Esophagus squamous epithelium (tissue), 5 donors: ENCODE measurements at places on chromosomes 3 and 15. TPM values are rescaled to one million over a fixed set of nuclear protein-coding genes. Genes with fewer than 3 reads are reported as not detected.

DNA sequence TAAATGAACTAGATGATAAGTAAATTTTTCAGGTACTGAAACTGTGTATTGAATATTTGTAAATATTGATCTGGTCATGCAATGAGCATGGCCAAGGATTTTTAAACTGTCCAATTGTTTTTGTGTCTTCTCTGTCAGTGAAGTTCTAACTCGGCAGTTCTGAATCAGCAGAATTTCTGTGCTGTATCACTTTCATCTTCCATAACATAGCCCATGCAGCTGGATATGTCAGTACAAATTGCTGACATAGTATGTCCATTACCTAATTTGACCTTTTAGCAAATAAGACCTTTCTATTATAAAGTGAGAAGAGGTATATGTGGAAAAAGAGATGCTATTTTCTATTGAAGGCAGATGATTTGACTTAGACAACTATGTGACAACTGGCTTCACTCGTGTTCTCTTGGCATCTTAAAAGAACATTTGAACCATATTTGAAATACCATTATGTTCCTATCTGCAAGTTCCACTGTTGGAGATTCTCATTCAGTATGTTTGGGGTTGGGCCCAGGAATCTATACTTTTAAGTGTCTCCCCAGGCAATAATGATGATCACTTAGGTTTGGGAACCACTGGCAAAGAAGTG, 90.4 kb downstream of the CMSS1 start:
- no peak overlapping the region for H3K27ac ChIP-seq
- H3K36me3 ChIP-seq: no peaks in the 10 kb centered on the region
- H3K4me1 ChIP-seq: no peaks in the 10 kb centered on the region
- H3K4me3 ChIP-seq: no peak overlapping the region

GRCh38 chr3:126345641-126346460, 11.4 kb downstream of the KLF15 start:
- no peaks in the 10 kb centered on the region for H3K27me3 ChIP-seq
- DNase-seq: no peak
- H3K4me1 ChIP-seq: no peaks in the 10 kb centered on the region
- no peak overlapping the region for H3K27ac ChIP-seq
- no peaks in the 10 kb centered on the region for H3K36me3 ChIP-seq

DNA sequence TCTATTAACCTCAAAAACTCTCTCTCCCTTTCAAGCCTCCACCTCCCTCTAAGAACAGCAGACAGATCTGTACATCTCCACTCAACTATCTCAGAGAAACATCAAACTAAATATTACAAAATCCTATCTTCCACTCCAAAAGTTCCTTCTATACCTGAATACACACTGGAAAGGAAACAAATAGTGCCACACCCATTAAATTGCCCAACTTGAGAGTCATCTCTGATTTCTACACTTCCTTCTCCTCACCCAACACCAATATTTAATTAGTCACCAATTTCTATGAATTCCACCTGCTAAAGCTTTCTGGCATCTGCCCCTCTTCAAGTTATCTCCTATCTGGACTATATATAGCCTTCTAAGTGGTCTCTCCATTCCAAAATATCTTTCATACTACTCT, 65.8 kb downstream of the PEAK1 start:
- H3K27me3 ChIP-seq: no peaks in the 10 kb centered on the region
- DNase-seq: no peak
- no peaks in the 10 kb centered on the region for H3K36me3 ChIP-seq
- no peak overlapping the region for H3K4me3 ChIP-seq
- H3K27ac ChIP-seq: no peak overlapping the region

- no peak overlapping the region for H3K4me3 ChIP-seq
- no peaks in the 10 kb centered on the region for H3K4me1 ChIP-seq
- no peak overlapping the region for H3K27ac ChIP-seq
- DNase-seq: no peak
- no peaks in the 10 kb centered on the region for H3K27me3 ChIP-seq
Observed at GRCh38 chr3:38308456-38308855, 26.4 kb downstream of the SLC22A14 start.

Gene LHFPL4
- total RNA-seq: not detected

Gene PIF1
- 17.5 TPM for total RNA-seq

- DNase-seq: no peak
- no peaks in the 10 kb centered on the region for H3K36me3 ChIP-seq
- H3K4me3 ChIP-seq: no peak overlapping the region
- no peak overlapping the region for H3K27ac ChIP-seq
- no peaks in the 10 kb centered on the region for H3K4me1 ChIP-seq
Observed at GRCh38 chr15:67406257-67406861, 114.6 kb upstream of the C15orf61 start.

- no peak for DNase-seq
- H3K4me1 ChIP-seq: no peaks in the 10 kb centered on the region
- H3K27me3 ChIP-seq: no peaks in the 10 kb centered on the region
- no peak overlapping the region for H3K27ac ChIP-seq
- H3K4me3 ChIP-seq: no peak overlapping the region
Observed at GRCh38 chr3:97793420-97794019, 28.3 kb upstream of the CRYBG3 start.

DNA sequence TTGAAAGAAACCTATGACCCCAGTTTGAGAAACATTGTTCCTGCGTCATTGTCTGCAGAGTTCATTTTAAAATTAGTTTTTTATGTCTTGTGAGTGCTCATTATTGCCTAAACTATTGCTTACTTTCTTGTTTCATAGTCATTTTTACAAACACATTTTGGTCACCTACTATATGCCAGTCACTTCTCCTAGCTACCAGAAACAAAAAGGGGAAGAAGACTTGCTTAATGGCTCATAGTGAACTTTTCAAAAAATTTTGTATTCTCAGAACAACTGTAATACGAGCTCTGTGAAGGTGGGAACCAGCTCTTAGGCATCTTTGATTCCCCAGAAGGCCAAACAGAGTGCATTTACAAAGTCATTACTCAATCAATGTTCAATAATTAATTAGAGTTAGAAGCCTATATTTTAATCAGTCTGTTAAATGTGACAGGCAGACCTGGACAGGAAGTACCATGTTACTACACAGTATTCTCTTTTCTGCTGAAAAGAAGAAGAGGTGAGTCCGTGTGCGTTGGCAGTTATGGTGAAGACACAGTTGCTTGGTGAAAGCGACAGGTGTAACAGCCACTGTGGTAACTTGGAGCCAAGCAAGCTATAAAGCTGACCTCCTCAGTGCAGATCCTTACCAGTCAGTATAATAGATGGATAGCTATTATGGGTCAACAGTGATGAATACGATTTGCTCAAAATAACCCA, 46.6 kb downstream of the DPPA2 start:
- H3K27ac ChIP-seq: no peak overlapping the region
- H3K4me1 ChIP-seq: no peaks in the 10 kb centered on the region
- no peak for DNase-seq

Gene CLDN18
- not detected for total RNA-seq

DNA sequence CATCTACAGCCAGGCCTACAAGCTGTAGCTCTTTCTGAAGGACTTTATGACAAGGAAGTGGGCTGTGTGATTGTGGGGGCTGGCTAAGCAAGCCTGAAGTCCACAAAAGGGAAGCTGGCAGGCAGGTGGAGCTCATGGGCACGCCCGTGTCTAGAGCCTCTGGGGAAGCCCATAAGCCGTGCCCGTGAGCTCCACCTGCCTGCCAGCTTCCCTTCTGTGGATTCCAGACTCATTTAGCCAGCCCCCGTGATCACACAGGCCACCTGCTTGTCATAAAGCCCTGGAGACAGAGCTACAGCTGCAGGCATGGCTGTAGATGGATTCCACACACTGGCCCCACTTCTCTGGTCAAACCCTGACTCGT, 15.2 kb downstream of the EFCC1 start:
- no peaks in the 10 kb centered on the region for H3K36me3 ChIP-seq
- H3K27me3 ChIP-seq: no peaks in the 10 kb centered on the region
- DNase-seq: no peak
- H3K4me1 ChIP-seq: peaks cover 15% of the 10 kb centered on the region

- no peak overlapping the region for H3K4me3 ChIP-seq
- DNase-seq: no peak
- H3K27me3 ChIP-seq: no peaks in the 10 kb centered on the region
- H3K4me1 ChIP-seq: no peaks in the 10 kb centered on the region
Observed at GRCh38 chr3:74295479-74295878, 319.0 kb downstream of the CNTN3 start.

- no peaks in the 10 kb centered on the region for H3K36me3 ChIP-seq
- H3K27ac ChIP-seq: peak overlapping the region; percentile 87
- peaks cover 3% of the 10 kb centered on the region for H3K4me1 ChIP-seq
- DNase-seq: no peak
- H3K4me3 ChIP-seq: no peak overlapping the region
Observed at GRCh38 chr3:193883551-193883950, 252.4 kb upstream of the HES1 start.

Gene POPDC2
- total RNA-seq: 0.18 TPM

- no peak overlapping the region for H3K27ac ChIP-seq
- H3K36me3 ChIP-seq: no peaks in the 10 kb centered on the region
- no peaks in the 10 kb centered on the region for H3K27me3 ChIP-seq
- DNase-seq: no peak
- H3K4me3 ChIP-seq: peak overlapping the region; percentile 24
- H3K4me1 ChIP-seq: peaks cover 13% of the 10 kb centered on the region
Observed at GRCh38 chr15:94671858-94672532, 440.6 kb downstream of the MCTP2 start.

DNA sequence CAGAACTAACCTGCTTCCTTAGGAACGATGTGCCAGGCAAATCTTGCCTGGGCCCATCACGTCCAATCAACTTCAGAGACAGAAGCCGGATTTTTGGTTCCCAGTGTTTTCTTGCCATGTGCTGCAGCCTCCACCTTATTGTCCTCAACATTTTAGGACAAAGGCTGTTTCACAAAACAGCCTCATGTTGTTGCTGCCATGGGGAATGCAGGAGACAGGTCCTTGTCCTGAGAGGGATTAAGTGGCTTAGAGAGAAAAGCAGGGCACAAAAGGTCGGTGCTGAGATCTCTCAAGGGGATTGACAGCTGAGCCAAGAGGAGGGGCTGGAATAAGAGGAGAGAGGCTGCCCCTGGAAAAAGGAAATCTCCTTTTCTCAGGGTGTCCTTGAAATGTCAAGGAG, 11.3 kb upstream of the NMNAT3 start:
- DNase-seq: no peak
- no peaks in the 10 kb centered on the region for H3K27me3 ChIP-seq
- no peaks in the 10 kb centered on the region for H3K36me3 ChIP-seq
- H3K4me3 ChIP-seq: no peak overlapping the region

- no peak overlapping the region for H3K4me3 ChIP-seq
- H3K4me1 ChIP-seq: no peaks in the 10 kb centered on the region
- H3K36me3 ChIP-seq: no peaks in the 10 kb centered on the region
- DNase-seq: no peak
- no peaks in the 10 kb centered on the region for H3K27me3 ChIP-seq
Observed at GRCh38 chr3:39272191-39272590, 7.6 kb downstream of the CX3CR1 start.

GRCh38 chr3:119297169-119297568, 3.0 kb downstream of the ARHGAP31 start:
- peaks cover 5% of the 10 kb centered on the region for H3K36me3 ChIP-seq
- H3K27me3 ChIP-seq: no peaks in the 10 kb centered on the region
- H3K27ac ChIP-seq: no peak overlapping the region
- no peak for DNase-seq
- H3K4me3 ChIP-seq: peak overlapping the region; percentile 75

- DNase-seq: no peak
- H3K36me3 ChIP-seq: no peaks in the 10 kb centered on the region
- no peak overlapping the region for H3K4me3 ChIP-seq
- no peak overlapping the region for H3K27ac ChIP-seq
- H3K4me1 ChIP-seq: peaks cover 12% of the 10 kb centered on the region
Observed at GRCh38 chr15:98643115-98643514, 5.2 kb upstream of the IGF1R start.

DNA sequence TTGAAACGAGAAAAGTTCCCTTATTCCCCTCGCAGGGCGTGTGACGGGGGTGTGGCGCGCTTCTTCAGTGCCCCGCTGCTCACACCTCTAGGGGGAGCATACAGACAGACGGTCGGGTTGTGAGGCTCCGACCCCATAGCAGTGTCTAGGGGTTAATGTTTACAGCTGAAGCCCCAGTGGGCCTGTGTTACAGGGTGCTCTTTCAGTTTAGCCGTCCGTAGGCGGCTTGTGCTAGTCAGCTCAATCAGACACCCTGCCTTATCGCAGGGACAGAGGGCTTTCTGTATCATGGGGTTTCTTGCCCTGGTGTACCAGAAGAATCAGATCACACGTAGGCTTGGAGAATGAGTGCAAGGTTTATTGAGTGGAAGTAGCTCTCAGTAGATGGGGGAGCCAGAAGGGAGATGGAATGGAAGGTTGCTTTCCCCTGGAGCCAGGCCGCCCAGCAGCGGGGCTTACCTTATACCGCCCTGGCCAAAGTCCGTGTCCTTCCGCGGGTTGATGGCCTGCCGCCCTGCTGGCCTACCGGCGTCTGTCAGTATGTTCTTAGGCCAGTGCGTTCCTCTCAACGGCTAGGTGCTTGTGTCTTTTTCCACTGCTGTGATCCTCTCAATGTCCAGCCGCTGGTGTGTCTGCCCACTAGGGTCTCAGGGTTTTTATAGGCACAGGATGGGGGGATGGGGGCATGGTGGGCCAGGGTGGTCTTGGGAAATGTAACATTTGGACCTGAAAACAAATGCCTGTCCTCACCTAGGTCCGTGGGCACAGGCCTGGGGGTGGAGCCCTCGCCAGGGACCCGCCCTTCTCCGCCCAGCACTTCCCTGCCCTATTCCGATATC, 32.2 kb upstream of the ACP3 start:
- no peaks in the 10 kb centered on the region for H3K36me3 ChIP-seq
- H3K4me3 ChIP-seq: no peak overlapping the region
- no peaks in the 10 kb centered on the region for H3K4me1 ChIP-seq
- H3K27me3 ChIP-seq: no peaks in the 10 kb centered on the region
- no peak for DNase-seq
- H3K27ac ChIP-seq: no peak overlapping the region

Gene OXTR
- total RNA-seq: 8.0 TPM

GRCh38 chr15:49622561-49622960, 1.7 kb downstream of the DTWD1 start:
- H3K27me3 ChIP-seq: no peaks in the 10 kb centered on the region
- no peak overlapping the region for H3K27ac ChIP-seq
- H3K36me3 ChIP-seq: peaks cover 6% of the 10 kb centered on the region
- no peak for DNase-seq
- H3K4me3 ChIP-seq: peak overlapping the region; percentile 88

DNA sequence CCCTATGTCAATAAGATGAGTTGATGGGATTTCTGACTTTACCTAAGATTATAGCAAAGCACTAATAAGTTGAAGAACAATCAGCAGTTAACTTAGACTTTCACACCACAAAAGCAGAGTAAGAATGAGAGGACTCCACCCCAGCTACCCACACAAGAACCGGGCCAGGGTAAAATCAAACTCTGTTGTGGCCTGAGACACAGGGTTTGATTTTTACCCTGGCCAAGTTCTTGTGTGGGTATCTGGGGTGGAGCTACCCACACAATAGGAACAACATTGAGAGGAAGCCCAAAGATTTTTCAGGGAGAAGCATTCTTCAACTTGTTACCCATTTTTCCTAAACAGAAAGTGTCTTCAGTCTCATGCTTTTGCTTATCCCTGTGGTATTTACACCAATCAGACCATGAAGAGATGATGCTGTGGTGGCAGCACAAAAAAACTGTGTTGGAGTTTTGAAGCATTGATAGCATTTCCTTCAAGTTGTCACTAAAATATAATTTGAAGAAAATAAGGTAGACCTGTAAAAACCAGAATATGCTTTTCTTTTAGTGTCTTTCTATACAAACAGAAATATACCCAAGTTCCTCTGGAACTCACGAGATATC, 25.6 kb downstream of the CPOX start:
- no peaks in the 10 kb centered on the region for H3K36me3 ChIP-seq
- H3K4me3 ChIP-seq: no peak overlapping the region
- no peak for DNase-seq
- H3K27me3 ChIP-seq: no peaks in the 10 kb centered on the region

GRCh38 chr15:90192961-90193786, 8.0 kb upstream of the SEMA4B start:
- H3K27me3 ChIP-seq: no peaks in the 10 kb centered on the region
- H3K4me1 ChIP-seq: peaks cover 45% of the 10 kb centered on the region
- H3K36me3 ChIP-seq: no peaks in the 10 kb centered on the region
- peak overlapping the region; percentile 98 for H3K27ac ChIP-seq
- H3K4me3 ChIP-seq: peak overlapping the region; percentile 1
